ENCODE measurements at places on chromosomes 3 and 15.

DNA sequence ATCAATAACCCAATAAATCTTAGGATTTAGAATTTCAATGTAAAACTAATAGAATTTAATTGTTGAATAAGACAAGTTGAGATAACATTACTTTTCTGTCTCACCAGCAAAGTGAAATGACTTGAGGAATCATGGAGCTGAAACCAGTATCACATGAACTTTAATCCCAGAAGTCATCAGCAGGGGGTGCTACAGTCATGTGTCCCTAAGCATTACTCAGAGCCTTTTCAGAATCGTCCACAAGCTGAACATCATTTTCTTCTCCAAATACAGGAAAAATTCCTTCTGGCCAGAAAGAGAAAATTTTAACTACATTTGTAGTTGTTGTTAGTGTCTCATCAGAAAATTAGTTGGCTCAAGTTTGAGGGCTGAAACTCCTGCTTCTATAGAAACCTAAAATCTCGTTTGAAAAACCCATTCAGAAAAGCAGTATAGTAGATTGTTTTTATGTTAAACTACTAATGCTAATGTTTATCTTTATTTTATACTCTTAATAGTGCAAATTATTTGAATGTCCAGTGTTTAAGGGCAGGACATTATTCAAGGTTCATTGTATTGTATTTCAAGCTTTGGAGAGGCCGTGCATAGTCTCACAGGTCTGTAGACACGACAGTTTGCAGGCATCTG is 384.1 kb downstream of the PLOD2 start:
- no peak for DNase-seq

- DNase-seq: no peak
These were observed 56.7 kb upstream of the LMCD1 start for GRCh38 chr3:8444883-8445282.

GRCh38 chr15:71097890-71098289 is 17.4 kb upstream of the THSD4 start:
- DNase-seq: no peak

GRCh38 chr3:5078151-5078550 is 43.9 kb upstream of the ARL8B start:
- no peak for DNase-seq

DNA sequence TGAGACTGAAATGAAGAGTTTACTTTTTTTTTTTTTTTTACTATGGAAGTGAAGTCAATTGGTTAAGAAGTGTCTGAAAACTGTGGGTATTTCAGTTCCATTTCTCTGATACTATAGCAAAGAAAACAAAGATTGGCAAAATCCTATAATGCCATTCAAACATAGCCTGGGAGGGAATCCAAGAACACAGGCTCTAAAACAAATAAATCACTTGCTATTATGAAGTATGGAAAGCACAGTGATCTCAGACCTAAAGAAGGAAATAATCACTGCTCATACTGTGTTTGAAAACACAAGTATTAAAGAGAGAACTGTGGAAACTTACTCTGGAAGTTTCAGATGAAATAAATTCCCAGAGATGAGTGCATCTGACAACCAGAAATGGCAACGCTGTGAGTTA is 12.0 kb downstream of the SAMMSON start:
- no peak for DNase-seq

- DNase-seq: no peak
These were observed 18.1 kb upstream of the SLC22A13 start for GRCh38 chr3:38247366-38248035.

DNA sequence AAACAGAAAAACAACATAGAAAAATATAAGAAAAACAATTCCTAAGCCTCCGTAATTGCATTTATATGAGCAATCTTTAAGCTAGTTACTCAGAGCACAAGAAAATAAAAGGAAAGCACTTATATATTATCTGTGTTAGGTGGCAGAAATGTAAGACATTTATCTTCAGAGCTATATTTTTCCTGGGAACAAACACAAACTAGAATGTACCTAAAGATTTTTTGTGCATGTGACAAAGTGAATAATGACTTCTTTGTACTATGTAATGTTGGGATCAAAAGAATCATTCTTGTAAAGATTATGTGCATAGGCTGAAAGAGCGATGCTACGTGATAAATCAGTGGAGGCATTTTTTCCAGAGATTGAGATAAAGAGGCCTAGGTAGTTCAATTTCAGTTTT is 111.3 kb upstream of the GMNC start:
- no peak for DNase-seq

GRCh38 chr3:71707595-71707994 is 17.6 kb downstream of the EIF4E3 start:
- no peak for DNase-seq

DNA sequence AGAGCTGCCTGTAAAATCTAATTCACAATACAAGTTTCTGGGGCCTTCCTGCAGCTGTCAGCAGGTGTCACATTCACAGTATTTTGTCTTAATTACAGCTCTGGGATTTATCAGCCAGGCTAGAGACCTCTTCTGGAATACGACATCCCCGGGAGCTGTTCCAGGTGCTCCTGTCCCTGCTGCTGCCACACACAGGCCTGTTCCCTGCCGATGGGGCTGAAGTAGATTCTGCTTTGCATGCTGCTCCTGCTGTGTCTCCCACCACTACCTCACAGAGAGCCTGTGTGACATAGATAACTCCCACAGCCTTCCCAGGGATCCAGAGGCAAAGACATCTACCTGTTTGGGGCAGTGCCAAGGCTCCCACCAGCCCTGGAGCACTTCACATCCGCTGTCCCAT is 20.4 kb downstream of the COLQ start:
- DNase-seq: no peak

- no peak for DNase-seq
These were observed 41.2 kb downstream of the CDCP1 start for GRCh38 chr3:45104715-45105711.

DNA sequence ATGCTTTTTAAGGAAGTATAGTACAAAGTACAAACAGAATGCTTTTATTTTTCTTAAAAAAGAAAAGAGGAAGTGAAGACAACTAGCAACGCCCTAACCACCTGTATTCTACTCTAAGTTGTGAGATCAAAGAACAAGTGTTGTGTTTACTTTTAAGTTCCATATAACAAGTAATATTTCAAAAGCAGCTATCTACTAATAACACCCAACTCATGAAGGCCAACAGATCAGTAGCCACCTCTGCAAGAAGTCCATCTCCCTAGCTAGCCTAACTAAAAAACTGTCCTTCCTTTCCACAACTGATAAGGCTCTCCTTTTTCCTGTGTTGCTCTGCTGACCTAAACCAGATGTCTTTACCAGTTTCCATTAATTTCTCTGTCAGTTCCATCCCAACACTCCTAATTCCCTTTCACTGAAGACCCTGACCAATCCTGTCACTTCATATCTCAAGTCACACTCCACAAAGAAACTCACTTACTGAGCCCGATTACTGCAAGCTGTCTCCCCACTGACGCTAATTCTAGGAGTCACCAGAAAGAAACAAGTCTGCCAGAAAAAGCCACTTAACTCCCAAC is 26.9 kb downstream of the PHC3 start:
- no peak for DNase-seq

- DNase-seq: no peak
These were observed 390.5 kb upstream of the ROBO1 start for GRCh38 chr3:80158332-80158731.

DNA sequence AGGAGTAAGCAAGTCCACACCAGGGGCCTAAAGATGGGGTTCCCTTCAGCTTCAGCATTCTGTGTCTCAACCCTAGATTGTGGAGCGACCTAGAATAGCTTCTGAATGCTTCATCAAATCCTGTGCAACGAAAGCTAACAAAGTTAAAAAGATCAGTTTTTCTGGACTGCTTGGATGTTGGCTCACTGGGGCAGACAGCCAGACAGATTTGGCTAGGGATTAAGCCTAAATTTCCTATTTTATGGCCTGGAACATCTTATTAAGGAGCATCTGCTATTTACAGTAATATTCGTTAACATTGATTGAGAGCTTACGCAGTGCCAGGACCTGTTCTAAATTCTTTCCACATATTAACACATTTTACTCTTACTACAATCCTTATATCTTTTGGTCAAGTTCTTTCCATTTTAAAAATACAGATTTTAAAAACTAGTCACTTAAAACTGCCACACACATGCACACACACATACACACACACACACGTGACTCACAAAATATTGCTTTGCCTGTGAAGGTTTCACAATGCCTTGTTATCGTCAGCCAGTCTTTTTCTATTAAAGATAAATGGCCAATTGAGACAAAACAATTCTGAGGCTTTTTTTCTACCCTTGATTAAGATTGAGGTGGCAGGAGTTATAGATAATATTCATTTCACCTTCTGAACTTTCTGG is 173.3 kb upstream of the SNTN start:
- DNase-seq: no peak

DNA sequence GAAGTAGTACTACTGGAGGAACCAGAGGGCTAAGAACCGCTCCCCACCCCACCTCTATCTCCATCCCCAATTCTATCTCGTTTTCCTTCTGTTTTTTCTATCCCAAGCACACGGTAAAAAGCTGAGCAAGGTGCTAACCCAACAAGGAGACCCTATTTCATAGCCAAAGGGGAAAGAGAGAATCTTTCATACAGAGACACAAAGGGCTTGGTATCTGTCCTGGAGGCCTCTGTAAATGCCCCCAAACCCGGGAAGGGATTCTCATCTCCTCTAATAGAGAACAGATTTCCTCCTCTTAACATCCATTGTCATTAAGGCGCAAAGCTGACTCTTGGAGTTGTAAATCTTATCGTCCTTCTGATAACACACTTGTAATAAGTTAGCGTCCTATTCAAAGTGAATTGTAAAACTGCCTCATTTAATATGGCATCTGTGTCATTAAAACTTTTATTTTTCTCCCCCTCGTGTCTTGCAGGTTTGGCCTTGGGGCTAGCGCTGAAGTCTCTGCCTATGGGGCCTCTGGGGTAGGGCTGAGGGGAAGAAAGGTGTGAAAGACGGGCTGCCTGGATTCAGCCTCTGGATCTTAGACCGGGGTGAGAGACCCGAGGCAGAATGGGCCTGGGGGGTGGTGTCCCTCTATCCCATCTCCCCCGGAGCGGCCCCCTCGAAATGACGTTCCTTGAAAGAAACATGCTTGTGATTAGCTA is 12.1 kb downstream of the NR2F2 start:
- DNase-seq: no peak

DNA sequence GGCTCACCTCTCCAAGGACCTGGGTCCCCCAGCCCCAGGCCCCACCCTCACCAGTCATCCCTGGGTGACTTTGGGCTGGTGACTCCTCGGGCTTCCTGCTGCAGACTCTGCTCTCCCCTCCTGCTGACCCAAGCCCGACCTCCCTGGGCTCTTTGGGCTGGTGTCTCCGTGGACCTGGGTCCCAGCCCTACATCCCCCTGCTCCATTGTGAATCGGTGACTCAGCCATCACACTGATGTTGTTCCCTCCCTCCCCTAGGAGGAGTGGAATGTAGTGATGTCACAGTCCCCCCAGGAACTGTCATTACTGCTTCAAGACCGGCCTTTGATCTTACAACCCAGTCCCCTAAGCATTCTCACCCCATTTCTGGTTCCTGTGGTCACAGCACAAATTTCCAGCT is 83.7 kb downstream of the ADAMTS7 start:
- DNase-seq: no peak

GRCh38 chr3:189276444-189277219 is 104.9 kb downstream of the TPRG1 start:
- no peak for DNase-seq

DNA sequence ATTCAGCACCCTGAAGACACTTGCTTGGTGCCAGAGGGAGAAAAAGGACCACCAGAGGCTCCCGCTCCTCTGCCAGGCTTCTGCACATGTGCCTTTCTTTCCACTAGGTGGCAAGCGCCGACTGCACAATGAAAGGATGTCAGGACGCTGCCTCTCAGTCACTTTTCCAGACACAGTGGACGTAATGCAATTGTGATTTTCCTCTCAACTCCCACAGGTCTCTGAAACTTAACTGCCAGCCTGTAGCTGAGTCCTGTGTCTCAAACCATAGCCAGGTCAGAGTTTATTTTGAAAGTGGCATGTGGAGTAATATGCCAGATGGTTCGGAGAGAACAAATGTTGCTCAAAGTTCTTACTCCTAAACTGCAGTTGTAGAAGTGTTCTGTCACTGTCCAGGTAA is 162.9 kb downstream of the ITPR1 start:
- DNase-seq: no peak

DNA sequence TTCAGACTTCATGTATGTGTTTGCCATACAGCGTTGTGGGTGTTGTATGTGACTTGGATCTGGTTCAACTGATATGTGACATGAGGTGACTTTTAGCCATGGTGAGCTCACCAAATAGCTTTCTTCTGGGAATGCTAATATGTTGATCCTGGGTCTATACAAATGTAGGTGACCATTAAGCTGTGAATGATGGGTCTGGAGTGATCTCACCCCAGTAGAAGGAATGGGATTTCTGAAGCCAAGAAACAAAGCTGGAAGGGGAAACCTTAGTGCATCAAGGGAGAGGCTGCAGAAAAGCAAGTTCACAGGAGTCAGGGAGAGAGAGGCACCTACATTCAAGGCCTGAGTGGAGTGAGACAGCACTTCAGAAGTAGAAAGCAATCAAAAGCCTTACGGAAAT is 421.0 kb upstream of the THRB start:
- no peak for DNase-seq

GRCh38 chr3:110928016-110928662 is 143.5 kb upstream of the NECTIN3 start:
- no peak for DNase-seq

DNA sequence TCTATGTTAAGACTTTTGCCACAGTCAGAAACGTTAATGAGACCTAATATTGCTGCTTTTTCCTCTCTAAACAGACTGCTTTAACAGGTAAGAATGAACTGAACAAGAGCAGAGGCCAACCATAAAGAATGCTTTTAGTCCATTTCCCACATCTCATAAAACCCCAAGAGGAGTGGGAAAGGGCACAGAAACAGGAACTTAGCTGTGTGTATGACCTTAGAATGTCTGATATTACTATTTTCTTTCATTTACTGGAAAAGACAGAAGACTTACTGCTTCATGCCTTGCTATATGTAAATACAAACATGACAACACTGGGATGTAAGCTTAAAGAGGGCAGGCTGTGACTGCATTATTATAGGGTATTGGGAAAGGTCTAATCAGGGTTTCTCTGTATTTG is 115.0 kb downstream of the ISL2 start:
- no peak for DNase-seq

- DNase-seq: no peak
These were observed 154.5 kb upstream of the TBL1XR1 start for GRCh38 chr3:177351757-177352158.

DNA sequence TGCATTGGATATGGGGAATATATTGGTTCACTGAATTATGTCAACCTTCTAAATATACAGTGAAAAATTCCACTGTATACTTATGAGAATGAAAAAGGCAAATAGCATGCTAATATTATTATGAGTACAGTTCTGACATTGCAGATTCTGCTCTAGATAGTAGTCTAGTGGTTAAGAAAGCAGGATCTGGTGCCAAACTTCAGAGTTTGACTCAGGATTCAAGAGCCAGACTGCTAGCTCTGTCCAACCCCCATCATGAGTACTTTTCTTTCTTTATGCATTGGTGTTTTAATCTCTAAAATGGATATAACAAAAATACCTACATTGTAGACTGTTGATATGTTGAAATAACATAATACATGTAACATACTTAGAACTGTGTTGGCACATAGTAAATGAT is 57.3 kb upstream of the PLSCR4 start:
- no peak for DNase-seq

GRCh38 chr3:30741889-30742288 is 135.5 kb downstream of the TGFBR2 start:
- no peak for DNase-seq

GRCh38 chr15:40439960-40440742 is 602 bp upstream of the BAHD1 start:
- DNase-seq: no peak

All from CD4-positive, alpha-beta T cell (primary cell).